Stimulated activated CD4-positive, alpha-beta T cell treated with anti-CD3 and anti-CD28 coated beads, Interleukin-15, amount 100 ng/mL, for 1 hour (primary cell): ENCODE measurements at places on chromosomes 3 and 15.

DNA sequence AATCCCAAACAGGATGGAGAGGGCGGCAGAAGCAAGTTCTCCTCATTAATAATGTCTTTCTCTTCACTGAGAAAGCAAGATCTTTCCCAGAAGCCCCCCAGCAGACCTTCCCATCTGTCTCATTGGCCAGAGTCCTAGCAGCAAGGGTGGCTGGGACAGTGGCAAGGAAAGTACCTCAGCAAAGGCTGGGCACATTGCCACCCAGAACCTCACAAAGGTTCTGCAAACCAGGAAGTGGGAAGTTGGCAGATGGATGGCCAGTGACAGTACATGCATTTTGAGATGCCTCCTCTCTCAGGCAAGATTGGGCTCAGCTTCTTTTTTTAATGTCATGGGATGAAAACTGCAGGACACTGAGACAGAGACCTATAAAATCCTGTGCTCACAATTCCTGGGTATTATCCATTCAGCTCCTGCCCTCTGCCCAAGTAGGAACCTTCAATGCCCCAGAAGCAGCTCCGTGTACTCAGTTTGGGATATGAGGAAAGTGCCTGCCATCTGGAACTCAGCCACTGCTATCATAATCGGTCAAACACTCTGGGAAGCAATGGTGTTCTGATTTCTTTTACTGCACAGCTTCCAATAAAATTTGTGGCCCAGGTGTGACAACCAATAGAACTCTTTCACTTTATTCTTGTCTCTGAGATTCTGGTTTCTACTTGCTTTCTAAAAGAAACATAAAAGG, 25.5 kb downstream of the DPH3 start:
- DNase-seq: no peak

- DNase-seq: no peak
These were observed 684 bp downstream of the TNFAIP8L3 start for GRCh38 chr15:51093839-51094605.

GRCh38 chr3:195032106-195032759, 238.7 kb downstream of the XXYLT1 start:
- DNase-seq: no peak

GRCh38 chr15:66050264-66050663, 181.0 kb downstream of the RAB11A start:
- no peak for DNase-seq

GRCh38 chr3:63047068-63047467, 171.9 kb upstream of the CADPS start:
- DNase-seq: no peak

DNA sequence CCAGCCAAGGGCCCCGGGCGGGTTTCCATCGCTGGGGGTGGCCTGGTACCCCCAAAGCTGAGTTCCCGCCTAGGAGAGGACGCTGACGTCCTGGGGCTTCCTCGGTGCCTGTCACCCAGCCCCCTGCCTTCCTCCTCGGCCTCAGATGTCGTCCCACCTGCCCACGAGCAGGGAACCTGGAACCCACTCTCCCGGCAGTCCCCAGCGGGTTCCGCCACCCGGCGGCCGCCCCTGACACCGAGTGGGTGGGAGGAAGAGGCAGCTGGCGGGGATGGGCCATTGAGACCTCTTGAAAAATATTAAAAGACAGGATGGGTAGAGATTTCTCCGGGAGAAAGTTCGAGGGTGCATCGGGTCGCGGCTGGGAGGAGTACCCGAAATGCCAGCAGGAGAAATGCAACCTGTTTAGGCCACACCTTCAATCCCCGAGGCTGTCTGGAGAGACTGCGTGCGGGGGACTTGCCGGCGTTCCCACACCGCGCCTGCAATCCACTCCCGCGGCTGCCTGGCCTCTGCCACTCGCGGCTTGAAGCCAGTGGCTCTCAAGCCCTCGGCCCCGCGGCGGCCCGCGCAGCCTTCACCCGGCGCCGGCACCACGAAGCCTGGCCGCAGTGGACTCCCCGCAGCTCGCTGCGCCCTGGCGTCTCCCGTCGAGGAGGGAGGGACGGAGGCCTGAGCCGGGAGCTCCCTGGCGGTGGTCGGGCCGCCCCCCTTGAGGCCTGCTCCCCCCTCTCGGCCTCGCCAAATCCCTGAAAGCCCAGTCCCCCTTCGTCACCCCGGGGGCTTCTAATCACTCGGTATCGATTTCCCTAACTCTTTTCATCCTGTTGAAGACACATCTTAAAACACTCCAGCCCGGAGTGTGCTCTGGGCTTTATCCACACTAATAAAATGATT, 8.6 kb upstream of the NR2F2 start:
- no peak for DNase-seq

DNA sequence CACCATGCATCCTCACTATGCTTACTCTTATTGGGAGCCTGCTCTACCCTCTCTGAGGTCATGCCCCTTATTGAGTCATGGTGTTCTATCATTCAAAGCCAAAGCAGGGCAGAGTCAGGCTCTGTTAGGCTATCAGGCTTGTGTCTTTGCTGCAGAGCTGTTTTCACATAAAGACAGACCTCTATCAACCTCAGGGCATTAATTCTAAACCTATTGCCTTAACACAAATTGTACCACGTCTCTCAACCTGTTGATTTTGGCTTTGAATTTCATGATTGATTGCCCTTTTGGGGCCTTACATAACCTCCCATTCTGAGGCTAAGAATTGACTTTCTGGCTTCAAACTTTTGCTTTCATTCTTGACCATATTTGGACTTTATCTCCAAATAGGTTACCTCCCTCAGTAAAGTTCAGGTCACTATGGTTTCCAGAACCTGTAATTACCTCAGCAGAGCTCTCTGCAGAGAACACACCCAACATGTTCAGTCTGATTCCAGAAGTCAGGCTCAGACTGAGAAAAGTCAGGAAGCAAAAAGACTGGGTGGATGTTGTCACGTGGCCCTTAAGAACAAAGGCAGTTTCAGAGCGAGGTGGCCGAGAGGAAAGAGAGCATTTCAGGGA, 221.4 kb upstream of the NANOGP8 start:
- no peak for DNase-seq
